ENCODE measurements at places on chromosomes 6 and 20.

DNA sequence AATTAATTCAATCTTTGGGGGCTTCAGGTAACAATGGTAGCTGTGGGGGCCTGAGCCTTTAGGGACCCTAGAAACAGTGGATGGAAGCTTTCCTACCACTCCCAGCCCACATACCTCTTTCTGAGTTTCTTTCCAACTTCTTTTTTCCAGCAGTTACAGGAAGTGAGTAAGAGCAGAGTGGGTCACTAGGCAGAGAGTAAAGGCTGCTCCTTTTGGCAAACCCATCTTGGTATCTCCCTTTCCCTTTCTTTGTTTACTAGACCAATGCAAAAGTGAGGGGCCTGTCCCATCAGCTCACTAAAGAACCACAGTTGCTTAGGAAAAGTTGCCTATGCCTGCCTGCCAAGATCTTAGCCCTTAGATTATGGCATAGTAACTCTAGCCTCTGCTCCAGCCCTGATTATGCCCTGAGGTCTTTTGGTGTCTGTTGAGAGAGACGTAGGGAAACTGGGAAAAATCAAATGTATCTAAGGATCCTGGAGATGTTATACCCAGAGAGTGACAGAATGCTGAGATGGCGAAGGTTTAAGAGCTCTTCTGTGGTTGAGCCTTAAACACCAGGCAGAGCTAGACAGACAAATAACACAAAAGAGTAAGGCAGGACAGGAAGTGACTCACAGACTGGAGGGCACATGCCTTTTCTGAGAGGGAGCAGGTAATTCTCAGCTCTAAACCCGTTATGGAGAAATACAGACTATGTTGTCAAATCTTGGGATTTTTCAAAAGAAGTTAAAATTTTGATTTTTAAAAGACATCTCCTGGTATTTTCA is 31.3 kb downstream of the TRMT6 start:
- DNase-seq: peak; percentile 76

DNA sequence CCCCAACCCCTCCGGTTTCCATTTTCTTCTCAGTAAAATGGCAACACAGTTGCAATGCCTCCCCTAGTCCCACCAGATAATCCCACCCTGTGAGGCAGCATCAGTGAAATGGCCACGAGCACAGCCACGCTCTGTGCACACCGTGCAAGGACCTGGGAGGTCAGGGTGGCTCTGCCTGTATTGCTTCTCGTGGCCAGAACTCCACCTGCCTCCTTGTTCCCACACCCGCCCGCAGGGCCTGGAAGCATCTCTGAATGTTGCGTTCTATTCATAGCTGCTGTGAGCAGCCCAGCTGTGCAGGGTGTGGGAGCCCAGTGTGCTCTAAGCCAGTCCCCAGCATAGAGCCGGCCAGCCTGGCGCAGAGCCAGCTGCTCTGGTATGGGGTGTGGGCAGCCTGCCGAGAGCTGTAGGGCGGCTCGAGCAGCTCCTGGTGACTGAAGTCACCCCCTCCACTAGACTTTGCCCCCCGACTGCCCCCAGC is 161.1 kb downstream of the DLL1 start:
- peak; percentile 34 for DNase-seq

DNA sequence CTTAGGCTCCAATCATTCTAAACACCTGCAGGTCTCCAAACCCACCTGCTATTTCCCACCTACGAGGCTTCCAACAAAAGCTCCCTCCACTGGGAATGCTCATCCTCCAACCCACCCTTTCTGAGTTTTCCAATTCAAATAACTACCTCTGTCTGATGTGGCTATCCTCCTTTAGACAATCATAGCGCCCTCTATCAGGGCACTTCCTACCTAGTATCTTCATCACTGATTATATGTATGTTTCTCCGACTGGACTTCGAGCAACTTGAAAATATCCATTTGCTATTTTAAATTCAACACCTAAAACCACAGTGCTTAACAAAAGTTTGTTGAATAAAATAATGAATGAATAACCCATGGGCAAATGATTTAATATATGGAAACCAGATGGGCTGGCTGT is 41.3 kb downstream of the MTFR2 start:
- DNase-seq: no peak

DNA sequence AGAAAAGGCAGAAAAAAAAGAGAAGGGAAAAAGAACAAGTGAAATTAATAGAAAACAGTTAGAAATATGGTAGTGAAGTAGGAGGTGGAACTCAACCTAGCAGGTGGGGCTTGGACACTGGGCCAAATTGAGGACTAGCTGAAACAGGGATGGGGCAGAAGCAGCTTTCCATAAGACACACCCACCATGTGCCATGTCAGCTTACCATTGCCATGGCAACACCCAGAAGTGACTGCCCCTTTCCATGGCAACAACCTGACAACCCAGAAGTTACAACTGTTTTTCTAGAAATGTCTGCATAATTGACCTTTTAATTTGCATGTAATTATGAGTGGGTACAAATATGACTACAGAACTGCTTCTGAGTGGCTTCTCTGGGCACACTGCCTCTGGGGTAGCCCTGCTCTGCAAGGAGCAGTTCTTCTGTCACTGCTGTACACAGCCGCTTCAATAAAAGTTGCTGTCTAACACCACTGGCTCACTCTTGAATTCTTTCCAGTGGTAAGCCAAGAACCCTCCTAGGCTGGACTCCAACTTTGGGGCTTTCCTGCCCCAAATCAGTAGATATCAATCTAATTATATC is 35.9 kb upstream of the SLC24A3 start:
- no peak for DNase-seq

GRCh38 chr6:149454346-149454848 is 30.4 kb downstream of the ZC3H12D start:
- DNase-seq: no peak

DNA sequence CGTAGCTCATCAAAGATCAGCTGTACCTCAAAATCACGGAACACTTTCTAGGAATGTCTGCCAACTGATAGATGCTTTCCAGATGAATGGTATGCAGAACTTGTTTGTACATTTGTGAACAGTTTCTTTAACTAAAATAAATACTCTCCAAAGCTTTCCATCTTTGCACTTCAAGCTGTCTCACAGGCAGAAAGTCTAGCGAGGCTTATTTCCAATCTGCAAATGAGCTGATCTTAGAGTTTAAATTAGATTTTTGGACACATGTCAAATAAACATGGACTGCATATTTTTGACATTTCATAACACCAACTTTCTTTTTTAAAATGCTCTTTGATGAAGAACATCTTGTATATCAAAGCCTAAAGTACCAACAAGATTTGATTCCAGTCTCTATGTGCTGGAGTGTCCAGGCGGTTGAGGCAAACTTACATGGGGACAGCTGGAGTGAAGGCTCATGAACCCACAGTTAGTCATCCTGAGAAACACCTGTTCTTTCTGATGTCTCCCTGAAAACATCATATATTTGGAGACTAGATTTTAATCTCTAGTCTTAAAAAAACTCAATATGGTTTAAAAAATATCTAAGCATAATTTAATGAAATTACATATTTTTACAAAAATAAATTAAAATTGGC is 268.6 kb upstream of the AGPAT4 start:
- DNase-seq: no peak
